ENCODE measurements at places on chromosomes 3 and 15.

- DNase-seq = no peak
These were observed 80.0 kb upstream of the AGBL1 start for GRCh38 chr15:85999658-86000057.

- no peak for DNase-seq
These were observed 13.1 kb upstream of the CYP11A1 start for GRCh38 chr15:74380361-74381189.

GRCh38 chr3:63857311-63857710 lies 6.3 kb downstream of the THOC7 start:
- DNase-seq = no peak

- no peak for DNase-seq
These were observed 10.6 kb upstream of the VGLL3 start for GRCh38 chr3:87001473-87002098.

GRCh38 chr3:78838362-78838761 lies 929.4 kb downstream of the ROBO1 start:
- no peak for DNase-seq

DNA sequence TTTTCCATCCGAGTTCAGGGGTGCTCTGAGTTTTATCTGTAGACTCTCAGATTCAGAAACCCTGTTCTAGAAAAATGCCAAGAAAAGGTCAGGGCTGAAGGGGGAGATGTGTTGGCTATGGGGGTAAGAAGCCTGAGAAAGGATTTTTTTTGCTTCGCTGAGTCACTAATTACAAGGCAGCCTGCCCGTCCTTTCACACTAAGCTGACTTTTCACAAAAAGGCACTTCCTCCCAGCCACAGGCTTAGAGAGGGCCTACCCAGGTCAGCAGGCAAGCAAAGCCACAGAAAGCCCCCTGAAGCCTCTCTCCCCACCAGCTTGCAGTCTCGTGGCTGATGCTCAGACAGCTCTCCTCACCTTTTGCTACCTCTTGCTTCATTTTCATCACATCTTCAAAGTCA lies 192.6 kb upstream of the PRICKLE2 start:
- DNase-seq = no peak

- DNase-seq = no peak
These were observed 71.7 kb upstream of the ABHD2 start for GRCh38 chr15:89016549-89017041.

DNA sequence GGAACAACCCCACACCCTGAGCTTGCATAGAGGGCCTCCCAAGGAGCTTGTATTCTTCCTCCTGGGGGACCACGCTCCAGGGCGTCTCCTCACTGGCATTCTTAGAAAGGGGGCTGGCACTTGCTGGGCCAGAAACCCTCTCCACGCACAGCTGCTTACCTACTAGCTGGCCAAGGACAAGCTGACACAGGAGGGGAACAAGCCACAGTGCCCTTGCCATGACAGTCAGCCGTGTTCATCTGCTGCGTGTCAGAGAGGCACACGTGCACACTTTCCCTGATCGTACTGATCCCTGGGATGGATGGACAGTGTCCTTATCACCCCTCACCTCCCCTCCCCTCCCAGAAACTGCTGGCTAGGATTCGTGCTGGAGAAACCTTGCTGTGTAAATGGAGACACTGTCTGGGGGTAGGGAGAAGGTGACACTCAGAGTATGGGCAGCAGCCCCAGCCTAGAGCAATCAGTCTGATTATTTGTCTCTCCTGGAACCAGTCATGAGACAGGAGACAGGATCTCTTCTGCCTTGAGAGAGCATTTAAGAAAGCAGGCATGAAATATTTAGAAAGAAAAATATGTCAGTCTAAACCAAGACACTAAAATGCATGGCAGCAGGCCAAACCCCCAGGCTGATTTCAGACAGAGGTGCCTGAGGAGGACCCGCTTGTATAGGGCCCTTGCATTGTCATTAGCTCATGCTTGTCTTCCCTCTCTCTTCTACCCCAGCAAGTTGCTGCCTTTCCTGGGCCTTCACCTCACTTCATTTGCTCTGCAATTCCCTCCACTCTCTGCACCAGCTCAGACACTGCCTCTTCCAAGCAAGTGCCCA lies 311.8 kb upstream of the TRIM42 start:
- no peak for DNase-seq

Data from stimulated activated CD8-positive, alpha-beta memory T cell treated with anti-CD3 and anti-CD28 coated beads, Interleukin-4, amount 100 ng/mL, for 4 hours (primary cell).